ENCODE measurements at places on chromosomes 1 and 21.

- peak; percentile 55 for DNase-seq
Observed at GRCh38 chr1:55402671-55403464, 187.7 kb upstream of the USP24 start.

GRCh38 chr21:41407541-41408460 lies 18.2 kb upstream of the MX1 start:
- no peak for DNase-seq

- DNase-seq = peak; percentile 31
Observed at GRCh38 chr1:117527566-117528102, 78.2 kb upstream of the TENT5C start.

- DNase-seq = no peak
Observed at GRCh38 chr1:4673494-4673893, 19.1 kb downstream of the AJAP1 start.

GRCh38 chr1:71223641-71224340 lies 143.0 kb upstream of the ZRANB2 start:
- DNase-seq = no peak

DNA sequence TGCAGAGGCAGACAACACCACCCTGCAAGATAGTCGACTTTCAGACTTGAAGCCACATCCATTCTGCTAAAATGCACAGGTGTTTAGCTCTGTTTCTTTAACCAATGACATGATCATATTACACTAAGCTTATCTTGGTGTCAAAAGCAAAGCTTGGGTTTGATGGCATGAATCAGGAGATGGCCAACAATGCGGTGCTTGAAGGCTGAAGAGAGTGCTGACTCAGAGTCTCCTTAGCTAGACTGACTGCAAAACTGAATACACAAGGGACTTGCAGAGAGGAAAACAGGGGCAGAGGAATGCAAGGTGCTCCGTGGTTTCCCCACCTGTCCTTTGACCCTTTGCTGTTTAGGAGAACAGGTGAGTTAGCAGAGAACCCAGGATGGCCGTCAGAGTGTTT lies 262.6 kb downstream of the SIPA1L2 start:
- DNase-seq = no peak

DNA sequence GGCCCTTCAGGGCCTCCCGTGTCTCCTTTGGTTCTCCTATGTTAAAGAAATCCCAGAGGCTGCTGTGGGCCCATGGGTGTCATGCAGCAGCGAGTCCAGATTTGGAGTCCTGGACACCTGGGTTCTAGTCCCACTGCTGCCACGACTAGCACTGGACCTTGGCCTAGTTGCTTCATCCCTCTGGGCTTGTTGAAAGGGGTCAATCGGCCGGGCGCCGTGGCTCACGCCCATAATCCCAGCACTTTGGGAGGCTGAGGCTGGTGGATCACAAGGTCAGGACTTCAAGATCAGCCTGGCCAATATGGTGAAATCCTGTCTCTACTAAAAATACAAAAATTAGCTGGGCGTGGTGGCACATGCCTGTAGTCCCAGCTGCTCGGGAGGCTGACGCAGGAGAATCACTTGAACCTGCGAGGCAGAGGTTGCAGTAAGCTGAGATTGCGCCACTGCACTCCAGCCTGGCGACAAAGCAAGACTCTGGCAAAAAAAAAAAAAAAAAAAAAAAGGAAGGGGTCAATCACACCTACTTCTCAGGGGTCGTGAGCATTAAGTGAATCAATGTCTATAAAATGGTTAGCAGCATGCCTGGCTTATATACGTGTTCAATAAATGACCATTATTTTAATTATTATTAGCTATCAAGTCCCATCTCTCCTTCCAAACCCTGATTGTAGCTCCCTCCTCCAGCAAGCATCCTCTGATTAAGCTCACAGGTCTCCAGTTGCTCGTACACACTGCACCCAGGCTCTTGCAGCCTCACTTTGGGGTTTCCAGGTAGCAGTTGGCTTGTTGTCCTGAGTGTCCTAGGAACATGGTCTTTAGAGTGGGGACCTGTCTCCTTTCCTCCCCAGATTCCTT lies 43.8 kb downstream of the KIRREL1 start:
- DNase-seq = no peak

DNA sequence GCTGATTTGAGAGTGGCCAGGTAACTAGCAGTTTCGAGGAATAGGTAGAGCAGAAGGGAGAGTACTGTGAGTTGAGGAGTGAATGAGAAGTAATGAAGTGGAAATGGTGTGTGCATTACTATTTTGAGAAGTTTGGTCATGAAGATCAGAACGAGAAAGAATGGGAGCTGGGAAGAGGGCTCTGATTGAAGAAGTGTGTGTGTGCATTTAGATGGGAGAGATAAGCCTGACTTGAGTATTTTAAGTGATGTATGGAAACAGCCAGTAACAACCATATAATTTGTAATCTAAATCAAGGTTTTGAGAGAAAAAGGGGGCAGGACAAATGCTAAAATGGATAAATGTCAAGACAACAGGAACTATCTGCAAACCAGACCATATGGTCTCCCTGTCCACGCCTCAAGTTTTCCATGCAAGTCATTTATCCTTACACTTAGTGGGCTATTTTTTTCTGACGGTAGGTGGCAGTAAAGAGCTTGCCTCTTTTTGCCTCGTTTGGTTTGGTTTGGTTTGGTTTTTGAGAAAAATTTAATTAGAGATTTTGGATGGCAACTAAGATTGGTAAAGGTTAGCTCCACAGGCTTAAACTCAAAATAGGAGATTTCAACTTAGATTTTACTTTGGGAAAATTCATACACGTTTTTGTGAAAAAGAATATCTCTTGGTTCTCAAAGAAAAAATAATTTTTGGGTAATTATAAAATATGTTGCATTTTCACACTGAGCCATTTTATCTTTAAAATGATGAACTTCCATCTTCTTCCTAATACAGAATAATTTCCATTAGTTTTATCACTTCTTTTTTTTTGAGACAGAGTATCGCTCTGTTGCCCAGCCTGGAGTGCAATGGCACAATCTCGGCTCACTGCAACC lies 9.5 kb upstream of the B3GALNT2 start:
- peak; percentile 60 for DNase-seq

DNA sequence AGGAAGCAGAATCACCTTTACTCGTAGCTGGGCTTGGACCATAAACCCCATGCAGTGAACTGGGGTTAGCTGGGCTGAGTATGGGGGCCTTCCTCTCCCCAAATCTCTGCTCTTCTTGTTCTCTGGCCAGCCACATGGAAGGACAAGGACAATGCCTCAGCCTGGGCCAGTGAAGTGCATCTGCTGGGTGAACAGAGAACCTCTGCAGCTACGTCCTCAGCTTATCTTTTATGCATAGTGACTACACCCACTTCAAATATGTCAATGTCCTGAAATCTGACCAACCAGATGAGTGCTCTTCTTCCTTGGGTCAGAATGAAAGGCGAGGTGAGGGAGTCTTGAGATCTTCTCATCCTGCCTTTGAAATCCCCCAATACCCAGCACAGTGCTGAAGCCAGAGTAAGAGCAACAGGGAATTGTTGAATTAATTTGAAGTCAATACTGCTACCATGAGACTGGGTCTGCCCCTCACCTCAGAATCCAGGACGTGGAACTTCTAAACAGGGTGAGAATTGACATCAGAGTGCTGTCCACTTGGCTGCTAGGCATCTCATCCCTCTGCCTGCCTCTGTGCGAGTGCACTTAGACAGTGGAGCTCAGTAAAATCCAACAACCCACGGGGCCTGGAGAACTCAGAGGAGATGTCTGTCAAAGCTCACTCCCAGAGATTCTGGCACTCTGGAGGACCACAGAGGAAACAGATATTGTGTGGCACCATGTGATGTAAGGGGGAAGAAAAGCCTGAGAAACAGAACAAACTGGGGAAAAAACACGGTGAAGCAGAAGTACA lies 99.0 kb downstream of the IER5 start:
- DNase-seq = no peak

- no peak for DNase-seq
Observed at GRCh38 chr1:108043707-108044106, 78.7 kb upstream of the VAV3 start.

DNA sequence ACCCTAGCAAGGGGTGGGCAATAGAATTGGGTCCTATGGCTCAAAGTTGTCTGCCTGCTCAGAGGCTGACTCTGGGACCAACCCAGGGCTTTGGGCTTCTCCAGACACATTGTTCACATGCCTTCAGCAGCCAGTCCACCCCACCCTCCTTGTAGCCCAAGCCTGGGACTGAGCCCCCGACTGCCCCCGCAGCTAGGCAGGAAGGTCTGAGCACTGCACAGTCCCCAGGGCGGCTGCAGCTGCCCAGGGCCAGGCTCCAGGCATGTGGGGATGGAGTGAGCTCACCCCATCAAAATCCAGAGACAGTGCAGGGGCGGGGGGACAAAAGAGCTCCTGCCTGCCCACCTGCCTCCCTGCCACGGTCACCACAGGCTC lies 35.6 kb downstream of the HSPG2 start:
- peak; percentile 21 for DNase-seq

DNA sequence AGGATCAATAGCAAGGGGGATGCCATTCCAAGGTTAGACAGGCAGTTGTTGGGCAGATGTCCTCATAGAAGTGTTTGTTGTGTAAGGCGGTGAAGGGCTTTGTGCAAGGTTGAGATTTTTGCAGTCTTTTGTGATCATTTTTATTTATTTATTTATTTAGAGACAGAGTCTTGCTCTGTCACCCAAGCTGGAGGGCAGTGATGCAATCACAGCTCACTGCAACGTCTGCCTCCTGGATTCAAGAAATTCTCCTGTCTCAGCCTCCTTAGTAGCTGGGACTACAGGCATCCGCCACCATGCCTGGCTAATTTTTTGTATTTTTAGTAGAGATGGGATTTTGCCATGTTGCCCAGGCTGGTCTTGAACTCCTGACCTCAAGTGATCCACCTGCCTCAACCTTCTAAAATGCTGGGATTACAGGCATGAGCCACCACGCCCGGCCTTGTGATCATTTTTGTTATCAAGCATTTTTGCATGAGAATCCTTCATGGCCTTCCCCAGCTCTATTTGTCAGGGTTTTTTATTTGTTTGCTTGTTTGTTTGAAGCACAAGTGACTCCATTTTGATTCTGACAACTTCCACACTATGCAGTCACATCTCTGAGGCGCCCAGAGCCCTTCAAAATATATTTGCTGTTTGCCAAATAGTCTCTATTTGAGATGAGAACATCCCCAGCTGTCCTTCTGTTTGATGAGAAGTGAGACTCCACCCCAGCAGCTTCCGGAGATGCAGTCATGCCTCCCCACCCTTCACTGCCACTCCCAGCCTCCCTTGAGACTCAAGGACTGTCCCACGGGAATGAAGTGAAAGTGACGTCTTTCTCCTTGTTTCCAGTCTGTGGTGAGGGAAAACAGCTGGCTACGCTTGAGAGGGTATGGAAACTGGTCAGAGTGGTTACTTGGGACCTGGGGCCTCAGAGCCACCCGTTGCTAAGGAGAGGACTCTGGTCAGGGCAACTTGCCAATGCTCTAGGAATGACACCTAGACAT lies 38.0 kb downstream of the TMEM50B start:
- DNase-seq = peak; percentile 47

- no peak for DNase-seq
Observed at GRCh38 chr1:203366476-203366875, 15.6 kb upstream of the FMOD start.

- DNase-seq = no peak
Observed at GRCh38 chr1:95073446-95073845, 695 bp upstream of the ALG14 start.

DNA sequence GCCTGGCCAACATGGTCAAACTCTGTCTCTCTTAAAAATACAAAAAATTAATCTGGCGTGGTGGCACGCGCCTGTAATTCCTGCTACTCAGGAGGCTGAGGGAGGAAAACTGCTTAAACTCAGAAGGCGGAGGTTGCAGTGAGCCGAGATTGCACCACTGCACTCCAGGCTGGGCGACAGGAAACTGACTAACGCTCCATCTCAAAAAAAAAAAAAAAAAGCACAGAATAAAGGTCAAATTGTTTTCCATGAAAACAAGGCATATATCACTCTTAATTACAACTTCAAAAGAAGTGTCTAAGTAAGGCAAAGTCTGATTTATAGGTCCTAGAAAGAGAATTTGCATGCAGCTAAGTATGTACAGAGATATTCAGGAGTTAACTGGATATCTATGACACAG lies 25.6 kb downstream of the EYA3 start:
- no peak for DNase-seq

GRCh38 chr1:232806186-232806510 lies 932 bp downstream of the MAP10 start:
- no peak for DNase-seq

- DNase-seq = peak; percentile 26
Observed at GRCh38 chr1:67479146-67479891, 49.1 kb upstream of the SERBP1 start.

GRCh38 chr1:109114342-109114674 lies 393 bp downstream of the ELAPOR1 start:
- no peak for DNase-seq

DNA sequence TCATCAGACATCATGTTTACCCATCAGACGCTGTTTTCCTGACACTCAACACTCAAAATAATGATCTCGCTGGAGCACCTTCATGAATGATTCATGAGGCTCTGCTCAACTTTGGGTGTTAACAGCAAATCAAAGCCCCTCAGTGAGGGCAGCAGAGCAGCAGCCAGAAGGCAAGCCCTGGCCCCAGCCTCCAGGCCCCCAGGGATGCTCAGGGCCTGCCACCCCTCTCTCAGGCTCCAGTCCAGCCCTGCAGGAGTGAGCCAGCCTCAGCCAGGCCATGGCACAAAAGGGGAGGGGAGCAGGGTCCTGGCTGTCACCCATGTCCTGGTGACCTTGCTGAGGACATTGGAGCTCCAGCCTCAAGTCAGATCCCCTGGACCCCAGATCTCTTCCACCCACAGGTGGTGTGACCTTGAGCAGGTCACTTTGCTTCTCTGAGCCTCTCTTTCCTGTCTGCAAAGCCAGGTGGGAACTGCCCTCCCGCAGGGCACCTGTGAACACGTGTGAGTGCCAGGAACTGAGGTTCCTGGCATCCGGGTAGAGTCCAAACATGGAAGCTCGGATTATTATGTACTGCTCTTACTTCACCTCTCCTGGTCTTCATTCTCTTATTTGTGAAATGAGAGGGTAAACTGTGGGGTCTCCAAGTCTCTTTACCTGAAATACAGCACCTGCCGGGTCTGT lies 161.6 kb upstream of the VAMP3 start:
- DNase-seq = no peak

DNA sequence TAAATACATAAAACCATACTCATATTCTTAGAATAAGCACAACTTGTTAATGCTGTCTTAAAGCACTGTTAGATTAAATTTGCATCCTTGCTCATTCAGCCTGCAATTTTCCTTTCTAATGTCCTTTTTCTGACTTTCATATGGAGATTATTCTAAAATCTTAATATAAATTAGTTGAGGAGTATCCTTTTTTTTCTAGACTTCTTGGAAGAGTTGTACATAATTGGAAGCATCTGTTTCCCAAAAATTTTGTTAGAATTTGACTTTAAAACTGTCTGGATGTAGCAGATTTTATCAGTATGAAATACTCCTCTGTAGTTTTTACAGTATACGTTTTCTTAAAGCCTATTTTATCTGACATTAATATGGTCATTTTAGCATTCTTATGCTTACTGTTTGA lies 9.7 kb downstream of the KIFAP3 start:
- no peak for DNase-seq

DNA sequence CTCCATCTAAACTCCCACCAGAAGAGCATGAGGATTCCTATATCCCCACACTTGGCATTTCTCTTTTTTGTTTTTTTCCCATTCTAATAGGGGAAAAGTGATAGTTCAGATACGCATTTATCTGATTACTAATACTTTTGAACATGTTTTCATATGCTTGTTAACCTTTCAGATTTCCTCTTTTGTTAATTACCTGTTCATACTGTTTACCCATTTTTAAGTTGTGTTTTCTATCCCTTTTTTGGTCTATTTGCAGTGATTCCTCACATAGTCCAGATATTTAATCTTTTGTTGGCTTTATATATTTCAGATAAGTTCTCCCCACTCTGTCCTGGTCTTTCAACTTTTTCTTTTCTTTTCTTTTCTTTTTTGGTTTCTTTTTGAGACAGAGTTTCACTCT lies 13.6 kb upstream of the PIGK start:
- no peak for DNase-seq
